ENCODE measurements at places on chromosomes 7 and 10.
A peak's percentile ranks its signal among the peaks of the same experiment; 100 is the strongest.

GRCh38 chr7:144517749-144518148 is 114.3 kb upstream of the NOBOX start:
- no peak for DNase-seq

GRCh38 chr10:110680273-110681020 is 36.3 kb downstream of the RBM20 start:
- DNase-seq, result no peak

GRCh38 chr7:149253665-149254064 is 8.3 kb upstream of the ZNF783 start:
- DNase-seq, result no peak

DNA sequence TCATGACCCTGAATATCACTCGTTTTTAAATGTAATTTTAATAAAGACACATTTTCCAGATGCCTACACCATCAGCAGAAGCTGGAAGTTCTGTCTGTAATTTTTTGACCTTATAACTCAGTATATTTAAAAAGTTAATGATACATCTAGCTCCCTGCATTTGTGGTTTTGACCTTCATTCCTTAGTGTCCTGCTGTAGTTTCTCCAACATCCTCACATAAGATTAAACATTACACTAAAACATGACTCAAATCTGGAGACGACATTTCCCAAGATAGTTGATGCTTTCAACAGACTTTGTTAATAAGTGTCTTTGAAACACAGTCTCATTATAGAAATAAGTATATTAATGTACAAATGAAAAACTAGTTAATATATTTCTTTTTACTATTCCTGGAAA is 363.1 kb downstream of the POM121L12 start:
- DNase-seq, result no peak

DNA sequence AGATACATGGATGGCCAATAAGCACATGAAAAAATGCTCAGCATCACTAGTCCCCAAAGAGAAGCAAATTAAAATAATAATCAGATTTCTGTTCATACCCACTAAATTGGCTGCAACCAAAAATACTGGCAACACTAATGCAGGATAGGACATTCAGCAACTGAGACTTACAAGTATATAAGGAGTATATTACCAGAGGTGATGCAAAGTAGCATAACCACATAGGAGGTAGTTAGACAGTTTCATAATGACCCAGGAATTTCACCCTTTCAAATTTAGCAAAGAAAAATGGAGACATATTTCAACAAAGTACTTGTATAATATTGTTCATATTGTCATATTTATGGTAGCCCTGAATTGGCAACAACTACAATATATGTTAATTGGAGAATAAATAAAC is 727.8 kb downstream of the GRID1 start:
- DNase-seq, result no peak

DNA sequence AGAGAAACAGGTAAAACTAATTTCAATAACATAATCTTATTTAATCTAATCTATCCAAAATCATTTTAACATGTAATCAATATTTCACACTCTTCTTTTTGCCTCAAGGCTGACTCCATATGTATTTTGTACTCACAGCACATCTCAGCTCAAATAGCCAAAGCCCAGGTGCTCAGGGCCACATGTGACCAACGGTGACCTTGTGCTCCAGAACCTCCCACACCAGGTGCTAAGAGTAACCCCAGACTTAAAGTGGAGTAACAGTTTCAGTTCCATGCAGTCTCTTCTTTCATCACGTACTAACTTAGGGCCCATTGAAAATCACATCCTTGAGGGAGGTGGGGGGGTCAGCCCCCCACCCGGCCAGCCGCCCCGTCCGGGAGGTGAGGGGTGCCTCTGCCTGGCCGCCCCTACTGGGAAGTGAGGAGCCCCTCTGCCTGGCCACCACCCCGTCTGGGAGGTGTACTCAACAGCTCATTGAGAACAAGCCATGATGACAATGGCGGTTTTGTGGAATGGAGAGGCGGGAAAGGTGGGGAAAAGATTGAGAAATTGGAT is 47.3 kb downstream of the NCAPG2 start:
- DNase-seq, result no peak

DNA sequence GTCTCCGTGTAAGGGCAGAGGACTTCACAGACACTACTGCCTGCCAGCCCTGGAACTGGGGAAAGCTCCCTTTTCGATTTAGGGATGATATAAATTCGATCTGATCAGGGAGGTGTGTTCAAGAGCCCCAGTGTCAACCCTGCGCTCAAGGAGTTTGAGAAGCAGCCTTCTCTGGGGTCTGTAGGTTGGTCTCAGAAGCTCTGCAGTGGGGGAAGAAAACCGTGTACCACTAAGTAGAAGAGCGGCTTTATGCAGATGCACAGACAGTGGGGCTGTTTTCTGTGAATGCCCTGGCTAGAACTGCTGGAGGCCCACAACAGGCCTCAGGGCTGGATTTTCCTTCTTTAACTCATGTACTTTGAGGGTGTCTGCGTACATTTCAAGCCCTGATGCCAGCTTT is 6.3 kb upstream of the TBX20 start:
- no peak for DNase-seq

GRCh38 chr7:3482147-3482921 is 181.3 kb downstream of the SDK1 start:
- DNase-seq, result no peak

GRCh38 chr7:81845744-81846241 is 75.9 kb upstream of the HGF start:
- no peak for DNase-seq

DNA sequence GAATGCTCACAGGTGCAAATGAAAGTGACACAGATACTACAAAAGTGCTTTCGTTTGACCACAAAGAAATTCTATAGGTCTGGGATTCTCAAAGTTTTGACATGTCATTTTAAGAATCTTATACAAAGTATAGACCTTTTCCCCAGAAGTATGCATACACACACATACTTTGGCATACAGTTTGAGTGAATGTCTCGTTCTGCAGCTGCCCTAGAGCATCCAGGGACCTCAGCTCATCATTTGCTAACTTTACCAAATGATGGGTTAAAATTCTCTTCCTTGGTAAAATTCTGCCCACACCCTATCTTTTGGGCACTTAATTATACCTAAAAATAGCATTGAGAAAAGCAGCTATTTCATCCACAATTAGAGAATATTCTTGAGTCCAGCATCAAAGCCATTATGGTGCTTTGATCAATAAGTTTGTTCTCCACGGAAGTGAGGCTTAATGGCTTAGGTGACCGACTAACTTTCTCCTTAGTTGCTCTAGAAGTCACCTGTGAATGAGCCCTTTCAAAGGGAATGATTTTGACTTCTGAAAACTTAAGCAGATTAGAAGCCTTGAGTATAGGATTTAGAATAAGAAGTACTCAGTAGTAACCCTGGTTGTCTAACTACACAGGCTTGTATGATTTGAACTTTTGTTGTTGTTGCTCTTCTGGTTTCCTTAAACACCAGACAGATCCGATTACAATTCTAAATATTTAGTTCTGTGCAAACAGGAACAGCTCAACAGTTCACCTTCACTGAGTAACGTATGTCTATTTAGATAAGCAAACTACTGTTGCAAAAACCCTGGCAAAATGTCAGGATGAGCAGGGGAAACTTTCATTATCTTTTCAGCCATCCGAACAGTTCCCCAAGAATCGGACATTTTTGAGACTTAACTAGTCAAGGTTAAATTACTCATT is 70.6 kb downstream of the CNNM2 start:
- DNase-seq, result no peak

- DNase-seq, result no peak
Observed at GRCh38 chr10:117684046-117684610, 141.6 kb downstream of the EMX2 start.

DNA sequence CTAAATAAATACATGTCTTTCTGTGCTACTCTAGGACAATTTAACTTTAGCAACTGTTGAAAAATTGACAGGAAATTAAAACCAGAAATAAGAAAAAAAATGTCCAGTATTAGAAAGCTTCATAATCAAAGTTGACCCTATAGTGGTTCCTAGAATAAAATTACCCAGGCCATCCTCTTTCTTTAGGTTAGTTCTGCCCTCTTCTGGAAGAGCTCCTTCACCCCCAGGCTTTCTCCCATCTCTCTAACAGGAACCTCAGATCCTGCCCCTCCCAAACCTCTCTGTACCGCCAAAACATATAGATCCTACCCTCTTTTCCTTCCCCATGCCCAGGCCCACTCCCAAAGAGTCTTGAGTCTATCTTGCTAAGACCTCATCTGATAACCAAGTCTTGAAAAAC is 159.4 kb upstream of the CDK1 start:
- DNase-seq, result no peak

GRCh38 chr10:70786799-70787415 is 1.7 kb upstream of the TBATA start:
- no peak for DNase-seq

DNA sequence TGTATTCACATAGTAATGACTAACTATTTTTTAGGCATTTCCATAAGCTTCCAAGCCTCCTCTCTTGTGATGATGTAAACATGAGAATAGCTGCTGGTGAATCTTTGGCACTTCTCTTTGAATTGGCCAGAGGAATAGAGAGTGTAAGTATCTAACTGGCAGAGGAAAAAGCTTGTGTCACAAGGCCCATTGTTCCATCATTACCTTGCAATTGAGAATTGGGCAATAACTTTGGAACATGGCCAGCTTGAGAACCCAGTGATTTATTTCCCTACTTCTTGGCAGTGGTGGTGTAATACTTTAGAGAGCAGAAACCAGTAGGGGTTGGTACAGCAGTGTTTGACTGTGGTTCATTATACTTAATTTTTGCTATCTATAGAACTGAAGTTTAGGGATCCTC is 12.0 kb downstream of the IFRD1 start:
- no peak for DNase-seq

GRCh38 chr10:67110286-67110685 is 184.4 kb downstream of the LRRTM3 start:
- DNase-seq, result peak; percentile 17

GRCh38 chr7:46572691-46573090 is 651.6 kb upstream of the IGFBP3 start:
- no peak for DNase-seq

DNA sequence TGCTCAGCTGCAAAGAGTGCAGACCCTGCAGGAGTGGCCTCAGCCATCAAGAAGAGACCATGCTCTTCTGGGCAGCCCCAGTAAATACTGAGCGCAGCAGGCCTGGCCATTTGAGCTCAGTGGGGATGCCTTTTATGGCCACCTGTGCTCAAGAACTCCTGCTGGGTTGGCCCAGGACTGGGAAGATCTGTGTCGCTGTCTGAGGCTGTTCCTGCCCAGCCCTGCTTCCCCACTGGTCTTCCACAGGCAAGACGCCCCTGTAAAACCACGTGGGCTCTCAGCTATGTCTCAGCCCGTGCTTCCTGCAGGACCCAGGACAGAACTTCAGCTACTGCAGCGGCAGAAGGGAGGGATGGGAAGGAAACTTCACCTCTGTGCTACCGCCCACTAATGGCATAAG is 10.5 kb upstream of the PPIF start:
- no peak for DNase-seq

GRCh38 chr7:130733931-130734814 is at the start of gene KLF14:
KLF14 (minus strand) TSS chr7:130734207; CDS start chr7:130734033, 174 bp downstream.
- peak; percentile 84 for DNase-seq

DNA sequence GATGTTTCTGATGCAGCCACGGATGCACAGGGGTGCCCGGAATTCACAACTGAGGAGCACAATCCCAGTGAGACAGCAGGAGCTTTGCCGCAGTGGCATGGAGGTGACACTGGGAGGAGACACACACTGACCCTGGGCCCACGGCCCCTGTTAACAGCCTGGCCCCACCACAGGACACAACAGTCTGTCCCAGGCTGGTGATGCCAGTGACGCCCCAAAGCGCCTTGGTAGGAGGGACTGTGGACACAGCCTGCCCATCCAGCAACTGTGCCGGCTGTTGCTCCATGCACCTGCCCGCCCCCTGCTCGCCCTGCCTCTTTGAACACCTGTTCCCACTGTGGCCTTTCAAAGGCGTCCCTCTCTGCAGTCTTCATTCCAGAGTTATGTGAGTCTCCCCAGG is 49.8 kb downstream of the KLF6 start:
- no peak for DNase-seq

GRCh38 chr10:71713135-71714030 is 6.2 kb downstream of the C10orf105 start:
- DNase-seq, result no peak

DNA sequence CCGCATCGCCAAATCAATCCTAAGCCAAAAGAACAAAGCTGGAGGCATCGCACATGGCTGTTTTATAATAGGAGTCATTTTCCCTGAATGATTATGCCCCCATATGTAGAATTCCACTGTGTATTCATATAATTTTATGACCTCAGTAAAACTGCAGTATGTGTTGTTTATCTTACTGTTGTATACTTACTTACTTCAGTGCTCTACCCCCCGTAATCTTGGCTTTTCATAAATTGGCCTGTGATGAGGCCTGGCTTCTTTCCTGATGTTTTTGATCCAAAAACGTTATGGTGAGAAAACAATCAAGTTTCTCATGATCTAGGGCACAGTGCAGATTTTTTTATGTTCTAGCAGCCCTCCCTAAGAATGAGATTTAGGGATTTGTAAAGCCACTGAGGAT is 306.4 kb upstream of the FZD1 start:
- no peak for DNase-seq

DNA sequence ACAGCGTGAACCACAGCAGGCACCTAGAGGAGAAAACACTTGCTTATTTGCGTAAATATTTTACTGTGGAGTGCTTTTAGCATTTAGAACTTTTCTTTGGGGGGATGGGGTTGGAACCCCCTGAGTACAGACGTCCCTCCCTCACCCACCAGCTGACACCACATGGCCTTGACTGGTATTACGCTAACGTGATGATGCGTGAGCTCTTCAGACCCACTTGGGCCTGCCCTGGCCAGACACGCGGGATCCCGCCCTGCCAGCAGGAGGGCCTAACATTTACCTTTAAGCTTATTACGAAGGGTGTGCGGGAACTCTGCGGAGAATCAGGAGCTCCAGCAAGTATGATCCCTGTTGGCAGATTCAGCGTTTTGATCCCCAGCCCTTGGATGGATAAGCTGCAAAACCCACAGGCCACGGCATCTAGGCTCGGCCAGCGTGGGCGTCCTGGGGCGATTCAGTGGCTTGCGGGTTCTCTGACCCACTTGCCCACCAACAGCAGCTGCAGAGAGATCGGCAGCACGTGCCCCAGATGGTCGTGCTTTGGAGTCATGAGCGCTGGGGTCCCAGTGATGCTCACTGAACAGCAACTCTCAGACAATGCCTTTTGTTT is 545.5 kb upstream of the FOXK1 start:
- DNase-seq, result no peak

DNA sequence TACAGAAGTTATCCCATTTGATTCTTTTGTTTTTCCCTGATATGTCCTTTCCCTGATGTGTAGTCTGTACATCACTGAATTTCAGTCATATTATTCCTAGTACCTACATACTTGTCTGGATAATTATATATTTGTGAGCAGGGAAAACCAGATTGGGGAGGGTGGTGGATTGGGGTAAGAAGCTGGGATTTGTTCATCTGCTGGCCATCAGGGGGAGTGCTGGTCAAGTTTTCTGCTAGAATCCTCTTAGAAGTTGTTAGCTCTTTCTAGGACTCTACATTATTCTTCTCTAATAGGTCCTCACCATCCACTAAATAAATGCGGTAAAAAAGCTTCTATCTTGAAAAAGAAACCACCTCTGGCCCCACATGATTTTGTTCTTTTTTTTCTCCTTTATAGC is 232.7 kb upstream of the TAC1 start:
- DNase-seq, result peak; percentile 54

GRCh38 chr10:3776796-3777571 is 8.0 kb downstream of the KLF6 start:
- no peak for DNase-seq

GRCh38 chr7:67105377-67105776 is 108.7 kb downstream of the TYW1 start:
- DNase-seq, result no peak

All from D341Med (cell line).